ENCODE measurements at places on chromosomes 2 and 18.

DNA sequence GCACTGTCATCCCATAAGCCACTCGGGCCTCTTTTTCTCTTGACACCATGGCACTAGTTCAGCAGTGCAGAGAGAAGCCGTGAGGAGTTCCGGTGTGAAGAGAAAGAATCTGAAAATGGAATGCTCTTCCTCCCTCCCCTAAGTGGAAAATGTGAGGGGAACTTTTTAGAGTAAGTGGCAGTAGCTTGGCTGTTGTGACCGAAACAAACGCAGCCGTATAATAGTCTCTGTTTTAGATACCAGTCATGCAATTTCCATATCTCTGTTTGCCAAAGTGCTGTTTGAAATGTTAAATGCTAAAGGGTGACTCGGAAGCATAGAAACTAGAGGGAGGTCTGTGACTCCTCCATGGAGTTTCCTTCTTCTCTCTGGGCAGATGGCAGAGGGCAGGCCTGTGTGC lies 122.9 kb downstream of the MTCL1 start:
- no peaks in the 10 kb centered on the region for H3K36me3 ChIP-seq
- H3K4me1 ChIP-seq = no peaks in the 10 kb centered on the region
- no peak overlapping the region for H3K27ac ChIP-seq
- DNase-seq = no peak

GRCh38 chr2:184444217-184444616 lies 154.1 kb upstream of the ZNF804A start:
- no peaks in the 10 kb centered on the region for H3K36me3 ChIP-seq
- H3K4me1 ChIP-seq = no peaks in the 10 kb centered on the region
- no peak overlapping the region for H3K4me3 ChIP-seq
- no peak overlapping the region for H3K27ac ChIP-seq

GRCh38 chr2:129806990-129807389 lies 172.5 kb upstream of the RAB6C start:
- no peak overlapping the region for H3K4me3 ChIP-seq
- no peak for DNase-seq
- H3K27me3 ChIP-seq = no peaks in the 10 kb centered on the region
- no peaks in the 10 kb centered on the region for H3K36me3 ChIP-seq
- H3K4me1 ChIP-seq = no peaks in the 10 kb centered on the region
- no peak overlapping the region for H3K27ac ChIP-seq

GRCh38 chr2:157333304-157334047 lies 7.9 kb upstream of the ERMN start:
- H3K27me3 ChIP-seq = no peaks in the 10 kb centered on the region
- no peak overlapping the region for H3K27ac ChIP-seq
- DNase-seq = no peak

DNA sequence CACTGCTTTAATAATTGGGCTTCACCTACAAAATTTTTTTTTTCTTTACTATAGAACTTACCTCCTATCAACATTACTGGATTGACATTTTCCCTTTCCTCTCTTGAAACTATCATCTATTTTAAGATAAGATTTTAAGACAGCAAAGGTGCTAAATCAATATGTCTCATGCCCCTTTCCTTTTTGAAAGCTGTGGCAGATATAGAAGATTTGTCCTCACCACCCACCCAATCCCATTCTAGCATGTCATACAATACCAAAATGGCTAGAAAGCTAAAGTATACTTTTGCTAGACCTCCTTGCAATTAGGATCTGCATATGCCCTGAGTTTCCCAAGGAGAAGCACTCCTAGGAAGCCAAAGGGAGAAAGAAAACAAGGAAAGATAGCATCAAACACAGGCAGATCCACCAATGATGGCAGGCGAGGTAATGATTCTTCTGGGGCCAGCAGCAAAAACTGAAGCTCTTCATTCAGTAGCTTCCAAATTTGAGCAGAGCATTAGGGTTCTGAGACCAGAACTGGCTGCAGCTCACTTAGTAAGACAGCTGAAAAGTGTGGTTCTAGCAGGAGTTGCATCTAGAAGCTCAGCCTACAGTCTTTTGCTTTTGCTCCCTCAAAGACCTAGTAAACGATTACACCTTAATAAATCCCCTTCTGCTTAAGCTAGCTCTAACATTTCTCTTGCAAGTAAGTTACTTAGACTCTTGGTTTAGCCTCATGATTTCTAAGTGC lies 242.1 kb downstream of the ZEB2 start:
- no peaks in the 10 kb centered on the region for H3K4me1 ChIP-seq
- no peak overlapping the region for H3K27ac ChIP-seq

- peak; percentile 75 for DNase-seq
- H3K4me3 ChIP-seq = no peak overlapping the region
- no peaks in the 10 kb centered on the region for H3K27me3 ChIP-seq
- no peaks in the 10 kb centered on the region for H3K36me3 ChIP-seq
These were observed 23.8 kb downstream of the ANKAR start for GRCh38 chr2:189698020-189698887.

DNA sequence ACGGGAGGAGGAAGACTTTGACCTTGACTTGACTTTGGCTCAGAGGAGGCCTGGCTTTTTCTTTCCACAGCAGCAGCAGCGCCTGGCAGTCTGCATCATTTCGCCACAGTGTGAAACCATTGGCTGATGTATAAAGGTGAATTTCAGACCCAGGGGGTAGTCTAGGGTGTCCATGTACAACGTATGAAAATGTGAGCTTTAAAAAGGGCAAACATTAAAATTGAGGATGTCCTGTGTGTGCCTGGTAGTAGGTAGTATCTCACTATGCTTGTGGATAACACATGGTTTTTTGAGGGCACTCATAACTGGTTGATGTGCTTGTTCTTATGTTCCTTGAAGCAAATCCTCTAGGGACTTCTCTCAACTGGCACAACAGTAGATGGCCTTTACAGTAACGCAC lies 86.1 kb downstream of the LPIN1 start:
- no peaks in the 10 kb centered on the region for H3K27me3 ChIP-seq
- no peak overlapping the region for H3K27ac ChIP-seq
- H3K4me3 ChIP-seq = no peak overlapping the region
- H3K36me3 ChIP-seq = no peaks in the 10 kb centered on the region
- DNase-seq = no peak
- peaks cover 30% of the 10 kb centered on the region for H3K4me1 ChIP-seq

GRCh38 chr2:69311024-69311416 lies 76.0 kb downstream of the GFPT1 start:
- H3K27me3 ChIP-seq = peaks cover 23% of the 10 kb centered on the region
- no peaks in the 10 kb centered on the region for H3K4me1 ChIP-seq
- no peak for DNase-seq
- no peaks in the 10 kb centered on the region for H3K36me3 ChIP-seq
- H3K4me3 ChIP-seq = no peak overlapping the region

- H3K4me1 ChIP-seq = no peaks in the 10 kb centered on the region
- H3K27ac ChIP-seq = no peak overlapping the region
- no peak overlapping the region for H3K4me3 ChIP-seq
- no peak for DNase-seq
- H3K27me3 ChIP-seq = no peaks in the 10 kb centered on the region
These were observed 63.7 kb downstream of the COL4A3 start for GRCh38 chr2:227228061-227228667.

- no peaks in the 10 kb centered on the region for H3K36me3 ChIP-seq
- DNase-seq = no peak
- no peaks in the 10 kb centered on the region for H3K27me3 ChIP-seq
These were observed 64.8 kb upstream of the SLC1A4 start for GRCh38 chr2:64924170-64924934.

GRCh38 chr2:115161081-115161770 lies 718.8 kb downstream of the DPP10 start:
- H3K4me3 ChIP-seq = no peak overlapping the region
- peak; percentile 41 for DNase-seq
- no peaks in the 10 kb centered on the region for H3K4me1 ChIP-seq
- H3K27ac ChIP-seq = no peak overlapping the region
- no peaks in the 10 kb centered on the region for H3K36me3 ChIP-seq
- H3K27me3 ChIP-seq = peaks cover 35% of the 10 kb centered on the region

GRCh38 chr2:49296107-49296867 lies 142.0 kb upstream of the FSHR start:
- H3K36me3 ChIP-seq = no peaks in the 10 kb centered on the region
- DNase-seq = no peak
- no peak overlapping the region for H3K27ac ChIP-seq
- no peaks in the 10 kb centered on the region for H3K27me3 ChIP-seq
- H3K4me3 ChIP-seq = no peak overlapping the region
- H3K4me1 ChIP-seq = no peaks in the 10 kb centered on the region

GRCh38 chr2:150978053-150978452 lies 283.6 kb downstream of the RBM43 start:
- H3K27ac ChIP-seq = no peak overlapping the region
- H3K4me1 ChIP-seq = no peaks in the 10 kb centered on the region
- H3K27me3 ChIP-seq = no peaks in the 10 kb centered on the region
- H3K4me3 ChIP-seq = no peak overlapping the region
- DNase-seq = no peak

GRCh38 chr2:138757384-138757783 lies 22.8 kb downstream of the NXPH2 start:
- H3K4me1 ChIP-seq = no peaks in the 10 kb centered on the region
- no peak for DNase-seq
- H3K36me3 ChIP-seq = no peaks in the 10 kb centered on the region
- H3K27me3 ChIP-seq = no peaks in the 10 kb centered on the region
- no peak overlapping the region for H3K4me3 ChIP-seq

GRCh38 chr2:164257742-164258141 lies 363.5 kb downstream of the GRB14 start:
- H3K4me1 ChIP-seq = no peaks in the 10 kb centered on the region
- no peak overlapping the region for H3K4me3 ChIP-seq

DNA sequence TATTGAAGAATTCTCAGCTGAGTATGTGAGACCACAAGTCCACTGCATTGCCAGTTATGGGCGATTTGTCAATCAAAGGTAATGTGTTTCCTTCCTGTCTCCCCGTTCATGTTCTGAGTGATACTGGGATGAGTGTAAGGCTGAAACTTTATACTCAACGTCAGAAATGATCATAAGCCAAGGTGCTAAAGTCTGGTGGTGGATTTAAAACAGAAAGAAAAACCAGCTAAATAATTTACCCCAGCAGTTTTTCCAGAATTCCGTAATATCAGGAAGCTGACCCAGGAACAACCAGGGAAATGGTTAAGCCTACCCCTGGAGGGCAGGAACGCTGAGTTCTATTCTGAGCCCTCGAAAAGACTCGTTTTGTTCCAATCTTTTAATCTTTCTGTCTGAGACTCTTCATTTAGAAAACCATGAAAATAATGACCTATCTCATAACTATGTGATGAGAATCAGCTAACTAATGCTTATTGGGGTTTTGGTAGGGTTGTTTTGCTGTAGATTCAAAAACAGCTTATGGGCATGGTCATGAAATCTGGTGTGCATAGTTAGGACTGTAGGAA lies 149.6 kb downstream of the LAMA3 start:
- no peaks in the 10 kb centered on the region for H3K27me3 ChIP-seq
- H3K27ac ChIP-seq = no peak overlapping the region
- H3K36me3 ChIP-seq = no peaks in the 10 kb centered on the region
- DNase-seq = no peak

DNA sequence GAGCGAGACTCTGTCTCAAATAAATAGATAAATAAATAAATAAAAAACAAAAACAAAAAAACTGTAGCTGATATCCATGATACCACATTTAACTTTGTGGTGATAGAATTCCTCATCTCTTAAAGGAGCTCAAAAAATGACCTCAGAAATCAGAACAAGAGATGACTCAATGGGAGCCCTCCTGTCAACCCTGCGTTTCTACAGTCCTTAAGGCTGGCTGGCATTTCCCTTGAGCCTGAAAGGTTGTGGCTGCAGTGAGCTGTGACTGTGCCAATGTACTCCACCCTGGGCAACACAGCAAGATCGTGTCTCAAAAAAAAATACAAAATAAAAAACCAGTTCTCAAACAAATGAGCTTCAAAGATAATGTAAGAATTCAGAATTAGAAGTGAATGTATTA lies 40.4 kb downstream of the CHST9 start:
- DNase-seq = no peak
- no peaks in the 10 kb centered on the region for H3K4me1 ChIP-seq
- H3K36me3 ChIP-seq = no peaks in the 10 kb centered on the region

DNA sequence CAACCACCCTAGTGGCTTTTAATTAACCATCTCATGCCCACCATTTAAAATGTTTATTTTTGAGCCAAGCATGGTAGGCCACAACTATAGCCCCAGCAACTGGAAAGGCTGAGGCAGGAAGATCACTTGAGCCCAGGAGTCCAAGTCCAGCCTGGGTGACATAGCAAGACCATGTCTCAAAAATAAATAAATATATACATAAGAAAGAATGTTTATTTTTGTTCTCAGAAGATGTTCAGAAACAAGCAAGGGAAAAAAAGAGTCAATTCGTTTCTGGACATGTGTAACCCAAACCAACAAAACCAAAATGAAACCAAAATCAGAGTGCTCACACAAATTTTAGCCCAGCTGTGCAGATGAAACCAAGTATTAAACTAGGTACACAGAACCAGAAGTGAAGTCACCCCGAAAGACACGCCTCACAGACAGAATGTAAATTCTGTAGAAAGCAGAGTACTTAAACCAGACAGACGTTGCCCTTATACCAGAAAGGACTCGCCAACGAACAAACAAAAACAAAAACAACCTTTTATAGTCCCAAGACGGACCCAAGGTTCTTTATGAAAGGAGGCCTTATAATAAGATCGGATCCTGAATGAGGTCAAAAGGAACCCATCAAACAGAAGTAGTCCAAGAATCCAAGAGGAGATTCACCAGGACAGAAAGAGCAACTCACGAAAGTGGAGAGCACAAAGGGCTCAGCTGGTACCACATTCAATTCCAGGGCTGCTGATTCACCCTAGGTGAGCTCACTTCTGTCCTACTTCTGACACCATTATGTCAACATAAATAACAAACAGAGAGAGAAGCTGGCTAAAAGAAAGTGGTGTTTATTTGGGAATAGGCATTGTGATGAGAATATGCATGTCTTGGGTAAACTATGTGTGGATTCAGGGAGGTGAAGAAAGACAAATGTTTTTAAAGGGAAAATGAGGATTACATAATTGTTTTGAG lies 31.8 kb upstream of the MTCL1 start:
- DNase-seq = no peak
- H3K4me3 ChIP-seq = no peak overlapping the region
- no peaks in the 10 kb centered on the region for H3K27me3 ChIP-seq
- no peak overlapping the region for H3K27ac ChIP-seq
- H3K36me3 ChIP-seq = no peaks in the 10 kb centered on the region

GRCh38 chr2:60531701-60532133 lies 21.7 kb downstream of the BCL11A start:
- H3K27me3 ChIP-seq = no peaks in the 10 kb centered on the region
- H3K4me1 ChIP-seq = peaks cover 75% of the 10 kb centered on the region
- no peak overlapping the region for H3K4me3 ChIP-seq
- H3K27ac ChIP-seq = peak overlapping the region; percentile 64

- H3K27ac ChIP-seq = no peak overlapping the region
- no peak for DNase-seq
- H3K4me3 ChIP-seq = no peak overlapping the region
These were observed 7.1 kb upstream of the SOS1 start for GRCh38 chr2:39127973-39128372.

Measured in thymus (tissue), 14 donors.